ENCODE measurements at places on chromosomes 7 and 10.

GRCh38 chr7:42154173-42154572, 82.8 kb downstream of the GLI3 start:
- DNase-seq, result no peak

DNA sequence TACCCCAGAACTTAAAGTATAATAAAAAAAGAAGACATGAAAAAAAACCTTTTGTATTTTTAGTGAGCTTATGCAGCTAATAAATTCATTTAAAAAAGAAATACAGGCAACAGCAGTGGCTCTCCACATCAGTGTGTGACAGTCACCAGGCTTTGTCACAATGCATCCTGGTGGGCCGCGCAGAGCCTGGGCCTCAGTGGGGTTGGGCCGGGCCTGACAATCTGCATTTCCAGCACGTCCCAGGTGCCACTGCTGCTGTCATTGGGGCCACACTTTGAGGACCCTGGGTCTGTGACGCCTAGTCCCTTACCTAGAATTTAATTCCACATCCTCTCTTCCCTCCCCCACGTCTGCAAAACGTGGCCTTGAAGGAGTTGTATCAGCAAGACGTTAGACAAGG, 284.5 kb downstream of the ADARB2 start:
- no peak for DNase-seq

DNA sequence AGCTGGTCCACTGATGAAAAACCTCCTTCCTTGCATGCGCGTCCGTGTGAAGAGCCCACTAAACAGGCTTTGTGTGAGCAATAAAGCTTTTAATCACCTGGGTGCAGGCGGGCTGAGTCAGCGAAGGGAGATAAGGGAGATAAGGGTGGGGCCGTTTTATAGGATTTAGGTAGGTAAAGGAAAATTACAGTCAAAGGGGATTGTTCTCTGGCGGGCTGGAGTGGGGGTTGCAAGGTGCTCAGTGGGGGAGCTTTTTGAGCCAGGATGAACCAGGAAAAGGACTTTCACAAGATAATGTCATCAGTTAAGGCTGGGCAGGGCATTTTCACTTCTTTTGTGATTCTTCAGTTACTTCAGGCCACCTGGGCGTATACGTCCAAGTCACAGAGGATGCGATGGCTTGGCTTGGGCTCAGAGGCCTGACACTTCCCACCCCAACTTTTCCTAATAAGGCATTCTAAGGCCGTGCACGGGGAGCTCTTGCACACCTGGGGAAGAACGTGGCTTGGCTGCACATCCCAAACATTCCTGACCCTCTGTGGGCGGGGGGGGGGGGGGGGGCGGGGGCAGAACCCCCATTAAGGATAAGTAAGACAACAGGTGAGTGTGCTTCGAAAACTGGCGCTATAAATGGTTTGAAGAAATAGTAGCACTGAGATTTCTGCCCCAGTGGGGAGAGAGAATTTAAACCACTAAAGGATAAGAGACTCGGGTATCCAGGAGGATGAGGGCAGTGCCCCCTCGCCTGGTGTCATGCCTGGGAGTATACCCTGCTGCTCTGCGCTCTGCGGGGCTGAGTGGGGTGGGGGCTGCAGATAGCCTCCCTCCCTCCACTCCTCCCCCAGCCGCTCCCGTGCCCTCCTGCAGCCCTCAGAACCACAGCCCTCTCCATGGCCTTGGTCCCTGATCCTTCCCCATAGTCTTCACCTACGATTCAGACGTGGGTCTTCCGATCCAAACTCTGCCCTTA, 217.6 kb downstream of the MLLT10 start:
- no peak for DNase-seq

- no peak for DNase-seq
Measured at GRCh38 chr7:132162556-132163144, 413.6 kb downstream of the PLXNA4 start.
